ENCODE measurements at places on chromosomes 3 and 15.

DNA sequence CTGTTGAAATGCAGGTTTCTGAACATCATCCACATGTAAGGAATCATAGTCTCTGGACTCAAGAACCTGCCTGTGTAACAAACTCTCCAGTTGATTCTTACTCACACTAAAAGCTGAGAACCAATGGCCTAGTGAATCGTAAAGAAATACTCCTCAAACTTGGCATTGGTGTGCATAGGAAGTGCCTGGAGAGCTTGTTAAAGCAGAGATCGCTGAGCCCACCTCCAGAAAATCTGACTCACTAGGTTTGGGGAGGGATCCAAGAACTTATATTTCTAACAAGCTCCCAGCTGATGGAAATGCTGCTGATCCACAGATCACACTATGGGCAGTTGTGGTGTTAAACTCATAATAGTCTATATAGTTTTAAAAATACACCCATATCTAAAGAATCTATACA is 55.8 kb upstream of the LMCD1 start:
- H3K4me1 ChIP-seq, result peaks cover 33% of the 10 kb centered on the region
- DNase-seq, result no peak
- H3K27ac ChIP-seq, result no peak overlapping the region
- no peaks in the 10 kb centered on the region for H3K36me3 ChIP-seq

DNA sequence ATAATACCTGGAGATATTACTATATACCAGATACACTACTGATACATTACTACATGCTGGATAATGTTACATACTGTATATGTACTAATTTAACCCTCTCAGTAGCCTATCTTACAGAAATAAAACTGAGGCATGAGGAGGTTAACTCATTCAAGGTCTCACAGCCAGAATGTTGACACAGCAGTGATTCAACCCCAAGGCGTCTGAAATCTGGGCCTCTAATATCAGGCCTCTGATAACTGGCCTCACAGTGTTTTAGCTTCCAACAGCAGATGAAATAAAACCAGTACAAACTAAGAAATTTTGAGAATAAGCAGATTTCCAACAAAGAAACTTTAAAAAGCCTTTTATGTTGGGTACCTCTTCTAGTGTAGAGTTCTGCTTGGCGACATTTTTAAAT is 23.4 kb downstream of the DZIP1L start:
- peaks cover 7% of the 10 kb centered on the region for H3K4me1 ChIP-seq
- DNase-seq, result no peak
- H3K4me3 ChIP-seq, result no peak overlapping the region
- H3K27ac ChIP-seq, result no peak overlapping the region

GRCh38 chr3:123635717-123636116 is 50.9 kb upstream of the HACD2 start:
- no peaks in the 10 kb centered on the region for H3K27me3 ChIP-seq
- DNase-seq, result no peak
- H3K4me3 ChIP-seq, result no peak overlapping the region
- no peaks in the 10 kb centered on the region for H3K36me3 ChIP-seq
- peak overlapping the region; percentile 92 for H3K27ac ChIP-seq
- H3K4me1 ChIP-seq, result peaks cover 79% of the 10 kb centered on the region

DNA sequence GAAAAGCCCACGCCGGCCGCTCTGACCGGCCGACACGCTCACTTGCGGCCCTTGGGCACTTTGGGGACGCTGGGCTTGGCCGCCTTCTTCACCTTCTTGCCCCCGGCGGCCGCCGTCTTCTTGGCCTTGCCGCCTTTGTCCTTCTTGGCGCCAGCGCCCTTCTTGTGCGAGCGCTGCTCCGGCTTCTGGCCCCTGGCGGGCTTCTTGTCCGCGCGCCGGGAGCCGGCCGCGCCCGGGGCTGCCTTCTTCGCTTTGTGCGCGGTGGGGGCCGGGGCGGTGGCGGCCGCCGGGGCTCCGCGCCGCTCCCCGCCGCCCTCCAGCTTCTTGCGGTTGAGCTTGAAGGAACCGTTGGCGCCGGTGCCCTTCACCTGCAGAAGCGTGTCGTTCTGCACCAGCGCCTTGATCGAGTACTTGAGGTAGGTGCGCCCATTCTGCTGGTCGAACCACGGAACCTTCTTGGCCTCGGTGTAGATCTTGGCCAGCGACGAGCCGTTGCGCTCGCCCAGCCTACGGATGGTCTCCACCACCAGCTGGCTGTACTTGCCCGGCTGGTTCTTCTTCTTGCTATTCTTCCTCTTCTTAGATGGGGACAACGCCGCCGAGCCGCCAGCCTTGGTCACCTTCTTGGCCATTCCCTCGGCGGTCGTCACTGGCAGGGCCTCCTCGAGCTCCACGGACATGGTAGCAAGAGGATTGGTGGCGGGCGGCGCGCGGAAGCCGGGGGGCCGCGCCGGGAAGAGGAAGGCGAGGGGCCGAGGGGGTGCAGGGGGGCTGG is 36.7 kb downstream of the HMCES start:
- peak overlapping the region; percentile 90 for H3K27ac ChIP-seq
- H3K4me1 ChIP-seq, result peaks cover 14% of the 10 kb centered on the region
- DNase-seq, result no peak

- no peak overlapping the region for H3K4me3 ChIP-seq
- DNase-seq, result no peak
- H3K27me3 ChIP-seq, result no peaks in the 10 kb centered on the region
- H3K4me1 ChIP-seq, result peaks cover 29% of the 10 kb centered on the region
Observed at GRCh38 chr15:62957130-62957529, 85.4 kb upstream of the TPM1 start.

DNA sequence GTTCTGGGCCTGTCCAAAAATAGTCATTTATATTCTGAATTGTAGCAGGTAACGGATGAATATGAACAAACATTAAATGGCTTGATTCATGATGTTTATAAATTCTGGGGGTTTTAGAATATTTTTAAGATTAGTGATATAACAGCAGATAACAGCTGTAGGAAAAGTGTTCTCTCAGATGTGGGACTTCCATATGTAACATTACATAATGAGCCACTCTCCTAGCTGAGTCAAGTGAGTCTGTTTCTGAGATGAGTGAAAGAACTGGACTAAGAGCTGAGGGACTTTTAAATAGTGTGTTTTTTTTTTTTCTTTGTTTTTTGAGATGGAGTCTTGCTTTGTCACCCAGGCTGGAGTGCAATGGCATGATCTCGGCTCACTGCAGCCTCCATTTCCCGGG is 13.9 kb downstream of the YEATS2 start:
- peaks cover 10% of the 10 kb centered on the region for H3K4me1 ChIP-seq
- H3K27ac ChIP-seq, result no peak overlapping the region
- no peaks in the 10 kb centered on the region for H3K27me3 ChIP-seq
- H3K4me3 ChIP-seq, result no peak overlapping the region
- DNase-seq, result no peak
- peaks cover 3% of the 10 kb centered on the region for H3K36me3 ChIP-seq

- H3K4me1 ChIP-seq, result peaks cover 7% of the 10 kb centered on the region
- no peaks in the 10 kb centered on the region for H3K27me3 ChIP-seq
- DNase-seq, result no peak
- H3K4me3 ChIP-seq, result no peak overlapping the region
- H3K27ac ChIP-seq, result no peak overlapping the region
Observed at GRCh38 chr3:138072796-138073195, 42.6 kb downstream of the DZIP1L start.

DNA sequence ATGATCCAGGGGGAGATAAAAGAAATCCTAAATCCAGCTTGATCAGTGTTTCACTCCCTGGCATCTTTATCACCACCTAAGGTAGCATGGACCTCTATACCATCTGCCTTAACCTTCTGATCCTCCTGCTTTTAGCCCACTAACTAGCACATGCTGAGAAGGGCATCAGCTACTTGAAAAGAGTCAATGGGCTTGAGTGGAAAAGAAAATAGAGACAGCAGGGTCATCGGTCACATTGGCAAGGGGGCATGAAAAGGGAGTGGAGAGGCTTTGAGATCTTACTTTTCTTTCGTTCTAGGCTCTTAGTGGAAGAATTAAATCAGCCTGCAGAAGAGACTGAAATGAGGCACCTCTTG is 239 bp upstream of the ZFYVE19 start:
- H3K4me3 ChIP-seq, result peak overlapping the region; percentile 93
- DNase-seq, result no peak
- H3K36me3 ChIP-seq, result peaks cover 13% of the 10 kb centered on the region
- H3K4me1 ChIP-seq, result peaks cover 20% of the 10 kb centered on the region
- peak overlapping the region; percentile 92 for H3K27ac ChIP-seq
- H3K27me3 ChIP-seq, result no peaks in the 10 kb centered on the region

DNA sequence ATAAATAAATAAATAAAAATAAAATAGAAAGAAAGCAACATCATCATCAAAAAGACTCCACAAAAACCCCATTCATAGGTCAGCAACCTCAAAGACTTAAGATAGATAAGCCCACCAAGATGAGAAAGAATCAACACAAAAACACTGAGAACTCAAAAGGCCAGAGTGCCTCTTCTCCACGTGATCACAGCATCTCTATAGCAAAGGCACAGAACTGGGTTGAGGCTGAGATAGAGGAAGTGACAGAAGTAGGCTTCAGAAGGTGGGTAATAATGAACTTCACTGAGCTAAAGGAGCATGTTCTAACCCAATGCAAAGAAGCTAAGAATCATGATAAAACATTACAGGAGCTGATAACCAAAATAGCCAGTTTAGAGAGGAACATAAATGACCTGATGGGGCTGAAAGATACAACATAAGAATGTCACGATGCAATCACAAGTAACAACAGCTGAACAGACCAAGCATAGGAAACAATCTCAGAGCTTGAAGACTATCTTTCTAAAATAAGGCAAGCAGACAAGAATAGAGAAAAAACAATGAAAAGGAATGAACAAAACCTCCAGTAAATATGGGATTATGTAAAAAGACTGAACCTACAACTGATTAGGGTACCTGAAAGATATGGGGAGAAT is 26.4 kb downstream of the GNB5 start:
- DNase-seq, result no peak
- no peak overlapping the region for H3K27ac ChIP-seq

GRCh38 chr3:172448661-172449465 is 607 bp upstream of the GHSR start:
- H3K27me3 ChIP-seq, result peaks cover 63% of the 10 kb centered on the region
- DNase-seq, result no peak
- no peak overlapping the region for H3K4me3 ChIP-seq
- H3K27ac ChIP-seq, result no peak overlapping the region
- H3K36me3 ChIP-seq, result peaks cover 5% of the 10 kb centered on the region

- peak overlapping the region; percentile 75 for H3K27ac ChIP-seq
- no peak overlapping the region for H3K4me3 ChIP-seq
- H3K36me3 ChIP-seq, result peaks cover 56% of the 10 kb centered on the region
- DNase-seq, result peak; percentile 91
- H3K27me3 ChIP-seq, result no peaks in the 10 kb centered on the region
Observed at GRCh38 chr3:189961522-189962161, 159.1 kb downstream of the P3H2 start.

- peak overlapping the region; percentile 30 for H3K4me3 ChIP-seq
- DNase-seq, result no peak
- H3K4me1 ChIP-seq, result peaks cover 15% of the 10 kb centered on the region
- no peaks in the 10 kb centered on the region for H3K27me3 ChIP-seq
- peak overlapping the region; percentile 70 for H3K27ac ChIP-seq
Observed at GRCh38 chr3:81816473-81817250, 55.2 kb upstream of the GBE1 start.

DNA sequence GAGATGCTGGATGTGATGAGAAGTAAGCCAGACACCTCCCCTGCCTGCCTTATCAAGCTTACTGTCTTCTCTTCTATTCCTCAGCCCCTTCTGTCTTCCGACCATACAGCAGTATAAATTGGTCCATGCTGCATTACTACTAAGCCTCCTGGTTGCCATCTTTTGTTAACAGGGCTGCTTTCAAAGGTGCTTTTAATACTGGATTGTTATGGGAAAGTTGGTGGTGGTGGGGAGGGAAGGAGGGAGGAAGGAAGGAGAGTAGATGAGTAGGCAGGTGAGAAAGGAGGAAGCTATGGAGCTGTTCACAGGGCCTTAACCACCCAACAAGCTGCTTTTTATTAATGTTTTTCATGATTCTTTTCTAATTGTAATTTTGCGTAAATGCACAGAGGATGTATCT is 114.9 kb downstream of the SLC25A26 start:
- DNase-seq, result no peak
- H3K36me3 ChIP-seq, result no peaks in the 10 kb centered on the region
- peak overlapping the region; percentile 77 for H3K27ac ChIP-seq
- H3K4me1 ChIP-seq, result peaks cover 57% of the 10 kb centered on the region
- no peaks in the 10 kb centered on the region for H3K27me3 ChIP-seq
- no peak overlapping the region for H3K4me3 ChIP-seq

DNA sequence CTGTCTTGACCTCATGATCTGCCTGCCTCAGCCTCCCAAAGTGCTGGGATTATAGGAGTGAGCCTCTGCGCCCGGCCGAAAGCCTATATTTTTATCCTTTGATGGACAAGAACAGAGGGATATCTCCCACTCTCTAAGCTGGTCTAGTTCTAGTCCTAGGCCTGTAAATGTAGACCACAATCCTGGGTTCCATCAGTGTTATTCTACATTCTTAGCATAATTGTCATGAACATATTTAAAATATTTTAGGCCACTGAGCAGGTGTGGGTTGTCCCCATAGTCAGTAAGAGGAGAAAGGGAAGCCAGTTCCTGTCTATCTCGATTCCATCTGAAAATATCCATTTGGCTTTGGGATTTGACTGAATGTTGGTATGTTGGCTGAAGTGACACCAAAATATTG is 118.1 kb downstream of the EBLN2 start:
- no peak for DNase-seq
- no peak overlapping the region for H3K4me3 ChIP-seq
- H3K27ac ChIP-seq, result no peak overlapping the region

DNA sequence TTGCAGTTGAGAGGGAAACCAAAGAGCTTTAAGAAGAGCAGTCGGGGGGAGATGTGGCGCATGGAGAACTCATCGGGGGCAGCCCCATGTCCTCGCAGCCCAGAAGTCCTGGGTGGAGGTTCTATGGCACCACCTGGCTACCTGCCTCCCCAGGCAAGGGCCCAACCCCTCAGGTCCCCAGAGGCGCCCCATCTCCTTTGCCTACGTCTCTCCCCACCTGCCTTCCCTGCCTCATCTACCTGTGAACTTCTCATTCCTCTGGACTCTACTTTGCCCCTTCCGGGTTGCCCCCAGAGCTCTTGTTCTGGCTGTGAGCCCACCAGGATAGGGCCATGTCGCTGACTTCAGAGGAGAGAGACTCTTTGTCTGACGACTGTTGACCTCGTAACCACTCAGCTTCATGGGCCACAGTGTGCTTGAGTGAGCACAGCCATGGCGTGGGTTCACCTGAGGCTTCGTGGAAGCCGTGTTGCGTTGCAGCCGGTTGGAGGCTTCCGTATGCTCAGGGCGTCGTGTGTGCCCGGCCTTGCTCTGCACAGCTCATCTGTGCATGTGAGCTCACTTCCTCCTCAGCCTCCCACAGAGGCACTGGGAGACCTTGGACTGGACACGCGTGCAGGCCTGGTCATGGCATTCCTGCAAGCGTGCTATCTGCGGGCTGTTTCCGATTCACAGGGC is 13.4 kb downstream of the APBA2 start:
- DNase-seq, result no peak
- H3K36me3 ChIP-seq, result peaks cover 2% of the 10 kb centered on the region
- peaks cover 13% of the 10 kb centered on the region for H3K4me1 ChIP-seq
- H3K27ac ChIP-seq, result no peak overlapping the region
- H3K27me3 ChIP-seq, result no peaks in the 10 kb centered on the region

GRCh38 chr3:63967675-63968611 is 55.4 kb downstream of the PSMD6 start:
- no peaks in the 10 kb centered on the region for H3K27me3 ChIP-seq
- H3K36me3 ChIP-seq, result no peaks in the 10 kb centered on the region

GRCh38 chr3:17077606-17078005 is 192.9 kb downstream of the PLCL2 start:
- H3K36me3 ChIP-seq, result no peaks in the 10 kb centered on the region
- H3K4me1 ChIP-seq, result no peaks in the 10 kb centered on the region
- no peaks in the 10 kb centered on the region for H3K27me3 ChIP-seq
- H3K4me3 ChIP-seq, result no peak overlapping the region

- H3K27ac ChIP-seq, result no peak overlapping the region
- DNase-seq, result no peak
- no peak overlapping the region for H3K4me3 ChIP-seq
- H3K36me3 ChIP-seq, result no peaks in the 10 kb centered on the region
- H3K4me1 ChIP-seq, result no peaks in the 10 kb centered on the region
Observed at GRCh38 chr3:25863416-25863959, 73.6 kb downstream of the OXSM start.
